ENCODE measurements at places on chromosomes 11 and 22.

DNA sequence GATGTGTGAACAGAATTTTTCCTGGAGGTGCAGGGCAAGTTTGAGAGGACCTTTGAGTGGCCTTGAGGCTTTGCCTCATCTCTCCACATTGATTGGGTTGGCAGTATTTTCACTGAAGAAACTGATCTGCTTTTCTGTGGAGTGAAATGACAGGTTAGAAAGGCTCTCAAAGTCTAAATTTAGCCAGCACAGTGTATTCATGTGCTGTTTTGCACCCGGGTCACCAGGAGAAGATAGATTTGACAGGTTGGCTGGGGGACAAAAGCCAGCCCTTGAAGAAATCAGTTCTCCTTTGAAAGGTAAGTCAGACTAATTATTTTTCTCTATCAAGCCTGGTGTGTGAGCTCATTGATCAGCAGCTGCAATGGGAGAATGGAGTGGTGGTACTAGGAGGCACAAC, 152.9 kb downstream of the DBX1 start:
- peaks cover 16% of the 10 kb centered on the region for H3K27me3 ChIP-seq
- H3K36me3 ChIP-seq, result no peaks in the 10 kb centered on the region

DNA sequence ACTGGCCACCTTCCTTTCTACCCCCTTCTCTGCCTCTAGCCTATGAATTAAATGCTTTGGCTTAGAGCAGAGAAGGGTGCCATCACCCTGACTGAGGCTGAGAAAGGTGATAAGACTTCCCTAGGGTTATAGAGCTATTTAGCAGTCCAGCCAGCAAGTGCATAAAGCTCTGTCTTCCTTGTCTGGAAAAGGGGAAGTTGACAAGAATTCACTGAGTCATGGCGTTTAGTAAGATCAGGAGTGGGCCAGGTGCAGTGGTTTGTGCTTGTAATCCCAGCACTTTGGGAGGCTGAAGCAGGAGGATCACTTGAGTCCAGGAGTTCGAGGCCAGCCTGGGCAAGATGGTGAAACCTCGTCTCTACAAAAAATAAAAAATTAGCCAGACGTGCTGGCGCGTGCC, 63.1 kb downstream of the LHFPL7 start:
- H3K4me1 ChIP-seq, result no peaks in the 10 kb centered on the region
- no peak overlapping the region for H3K4me3 ChIP-seq
- H3K27me3 ChIP-seq, result no peaks in the 10 kb centered on the region
- no peaks in the 10 kb centered on the region for H3K36me3 ChIP-seq
- no peak for DNase-seq

DNA sequence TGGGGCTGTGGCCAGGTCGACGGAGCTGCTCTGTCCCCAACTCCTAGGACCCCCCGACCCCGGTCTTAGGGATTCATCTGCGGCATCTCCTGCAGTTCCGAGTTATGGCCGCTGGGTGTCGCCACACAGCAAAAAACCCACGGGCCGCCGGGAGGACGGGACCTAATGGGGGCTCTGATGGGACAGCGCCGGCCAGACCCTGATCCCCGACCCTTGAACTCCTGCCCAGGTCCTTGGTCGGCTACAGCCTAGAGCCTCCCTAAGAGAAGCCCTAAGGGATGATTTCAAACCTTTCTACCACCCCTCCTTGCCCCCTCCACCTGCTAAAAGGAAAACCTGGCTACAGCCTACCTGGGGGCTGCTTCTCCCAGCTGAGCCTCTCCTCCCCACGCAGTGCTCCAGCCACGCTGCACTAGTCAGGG, 30.8 kb upstream of the LRRC10B start:
- H3K27me3 ChIP-seq, result no peaks in the 10 kb centered on the region
- H3K27ac ChIP-seq, result no peak overlapping the region
- H3K4me1 ChIP-seq, result peaks cover 7% of the 10 kb centered on the region

DNA sequence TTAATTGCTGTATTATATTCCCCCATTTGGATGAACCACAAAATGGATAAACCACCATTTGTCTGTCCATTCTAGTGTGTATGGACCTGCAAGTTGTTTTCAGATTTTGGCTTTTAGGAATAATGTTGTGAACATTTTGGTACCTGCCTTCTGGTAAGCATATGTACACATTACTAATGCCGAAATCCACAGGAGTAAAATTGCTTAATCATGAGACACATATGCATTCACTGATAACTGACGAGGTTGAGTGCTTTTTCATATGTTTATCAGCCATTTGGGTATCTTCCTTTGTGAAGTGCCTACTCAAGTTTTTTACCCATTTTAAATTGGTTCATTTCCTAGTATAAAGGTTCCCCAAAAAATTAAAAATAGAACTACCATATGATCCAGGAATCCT, 34.2 kb downstream of the OSBP2 start:
- H3K36me3 ChIP-seq, result no peaks in the 10 kb centered on the region
- H3K4me1 ChIP-seq, result peaks cover 1% of the 10 kb centered on the region
- peaks cover 3% of the 10 kb centered on the region for H3K27me3 ChIP-seq
- no peak overlapping the region for H3K27ac ChIP-seq

DNA sequence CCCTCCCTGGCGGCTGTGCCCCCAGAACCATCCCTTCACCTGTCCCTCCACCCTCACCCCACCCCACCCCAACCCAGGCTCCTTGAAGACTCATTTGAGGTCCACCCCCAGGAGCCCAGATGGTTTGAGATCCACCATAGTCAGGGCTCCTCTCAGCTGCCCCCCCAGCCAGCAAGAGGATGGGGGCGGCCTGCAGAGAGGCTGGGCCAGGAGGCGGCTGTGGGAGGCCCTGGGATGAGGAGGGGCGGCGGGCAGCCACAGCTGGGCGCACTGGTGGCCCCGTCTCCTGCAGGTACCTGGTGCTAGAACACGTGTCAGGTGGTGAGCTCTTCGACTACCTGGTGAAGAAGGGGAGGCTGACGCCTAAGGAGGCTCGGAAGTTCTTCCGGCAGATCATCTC, 46.1 kb downstream of the MOB2 start:
- DNase-seq, result no peak
- H3K27ac ChIP-seq, result no peak overlapping the region
- no peaks in the 10 kb centered on the region for H3K36me3 ChIP-seq
- no peaks in the 10 kb centered on the region for H3K4me1 ChIP-seq

DNA sequence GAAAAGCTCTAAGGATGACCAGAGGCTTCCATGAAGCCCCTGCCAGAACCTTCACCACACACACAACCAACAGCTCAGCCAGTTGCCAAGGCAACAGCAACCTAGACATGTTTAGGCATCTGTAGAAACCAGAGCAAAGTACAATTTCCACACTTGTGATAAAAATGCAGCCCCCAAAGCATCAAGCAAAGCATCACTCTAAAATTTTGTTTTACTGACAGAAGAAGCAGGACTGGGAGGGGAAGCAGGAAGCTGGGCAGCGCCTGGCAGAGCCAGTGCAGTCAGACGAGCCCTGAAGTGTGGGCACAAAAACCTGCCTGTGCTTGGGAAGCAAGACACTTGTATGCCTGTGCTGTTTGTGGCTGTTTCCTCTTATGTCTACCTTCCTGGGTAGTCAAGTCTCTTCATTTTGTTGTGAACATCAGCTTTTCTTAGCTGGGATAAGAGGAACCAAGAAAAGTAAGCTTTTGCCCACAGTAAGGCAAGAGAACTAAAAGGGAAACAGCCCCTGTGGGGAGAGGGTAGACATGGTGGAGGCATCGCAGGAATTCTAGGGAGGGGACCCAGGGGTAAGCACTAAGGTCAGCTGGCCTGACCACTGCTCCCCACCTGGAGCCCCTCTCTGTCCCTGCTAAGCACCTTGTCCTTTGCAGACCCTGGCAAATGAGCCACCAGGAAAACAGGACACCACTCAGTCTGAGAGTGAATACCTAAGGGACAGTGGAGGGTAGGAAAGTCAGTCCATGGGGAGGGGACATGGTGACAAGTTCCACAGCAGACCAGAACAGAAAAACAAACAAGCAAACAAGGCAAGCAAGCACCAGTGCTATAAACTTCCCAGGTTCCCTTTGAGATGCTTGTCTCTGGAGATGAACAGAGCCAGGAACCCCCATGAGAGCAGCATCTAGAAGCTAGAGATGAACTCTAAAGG, 13.4 kb downstream of the PACSIN2 start:
- H3K27ac ChIP-seq, result peak overlapping the region; percentile 17
- H3K36me3 ChIP-seq, result peaks cover 9% of the 10 kb centered on the region
- H3K4me3 ChIP-seq, result peak overlapping the region; percentile 38
- no peak for DNase-seq

- H3K4me1 ChIP-seq, result no peaks in the 10 kb centered on the region
- H3K36me3 ChIP-seq, result no peaks in the 10 kb centered on the region
- no peak overlapping the region for H3K27ac ChIP-seq
- H3K4me3 ChIP-seq, result no peak overlapping the region
These were observed 188.9 kb upstream of the ZBED5 start for GRCh38 chr11:11046781-11047180.

GRCh38 chr11:119729951-119730613, 1.1 kb upstream of the NECTIN1 start:
- H3K27me3 ChIP-seq, result peaks cover 63% of the 10 kb centered on the region
- H3K4me3 ChIP-seq, result peak overlapping the region; percentile 71
- peaks cover 5% of the 10 kb centered on the region for H3K4me1 ChIP-seq
- H3K36me3 ChIP-seq, result no peaks in the 10 kb centered on the region
- no peak overlapping the region for H3K27ac ChIP-seq
- DNase-seq, result no peak

DNA sequence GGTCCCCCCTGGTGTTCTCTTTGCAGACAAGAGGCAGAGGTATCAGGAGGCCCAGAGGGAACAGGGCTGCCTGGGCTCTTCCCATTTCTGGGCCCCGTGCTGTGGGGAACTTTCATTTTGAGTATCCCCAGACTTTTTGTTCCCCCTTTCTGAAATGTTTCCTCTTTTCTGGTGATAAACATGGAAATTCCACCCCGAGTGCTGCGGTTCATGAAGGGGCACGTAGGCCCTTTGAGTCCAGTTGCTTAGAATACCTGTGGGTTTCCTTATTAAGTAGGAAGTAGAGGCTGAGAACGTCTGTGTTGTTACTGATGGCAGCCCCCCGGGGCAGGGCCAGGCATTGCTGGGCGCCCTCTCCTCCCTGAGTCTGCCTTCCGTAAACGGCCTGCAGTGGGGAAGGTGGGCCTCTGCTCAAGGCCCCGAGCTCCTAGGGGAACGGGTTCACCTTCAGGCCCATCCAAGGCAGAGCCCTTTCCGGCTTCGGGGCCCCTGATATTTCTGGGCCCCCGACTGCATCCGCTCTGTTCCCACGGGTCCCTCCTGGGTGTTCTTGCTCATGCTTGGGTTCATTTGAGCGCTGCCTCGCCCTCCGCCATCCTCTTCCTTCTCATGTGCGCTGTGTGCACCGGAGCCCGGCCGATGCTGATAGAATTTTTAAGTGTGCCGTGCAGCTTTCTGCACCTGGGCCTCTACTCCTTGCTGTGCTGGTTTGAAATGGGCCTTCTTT, 12.0 kb downstream of the TBC1D22A start:
- peaks cover 64% of the 10 kb centered on the region for H3K4me1 ChIP-seq
- peak overlapping the region; percentile 94 for H3K27ac ChIP-seq
- H3K27me3 ChIP-seq, result no peaks in the 10 kb centered on the region
- DNase-seq, result no peak
- peak overlapping the region; percentile 88 for H3K4me3 ChIP-seq
- H3K36me3 ChIP-seq, result peaks cover 15% of the 10 kb centered on the region

GRCh38 chr11:111834432-111835163, 36.8 kb downstream of the ALG9 start:
- H3K36me3 ChIP-seq, result peaks cover 33% of the 10 kb centered on the region
- H3K27ac ChIP-seq, result no peak overlapping the region
- no peaks in the 10 kb centered on the region for H3K27me3 ChIP-seq

DNA sequence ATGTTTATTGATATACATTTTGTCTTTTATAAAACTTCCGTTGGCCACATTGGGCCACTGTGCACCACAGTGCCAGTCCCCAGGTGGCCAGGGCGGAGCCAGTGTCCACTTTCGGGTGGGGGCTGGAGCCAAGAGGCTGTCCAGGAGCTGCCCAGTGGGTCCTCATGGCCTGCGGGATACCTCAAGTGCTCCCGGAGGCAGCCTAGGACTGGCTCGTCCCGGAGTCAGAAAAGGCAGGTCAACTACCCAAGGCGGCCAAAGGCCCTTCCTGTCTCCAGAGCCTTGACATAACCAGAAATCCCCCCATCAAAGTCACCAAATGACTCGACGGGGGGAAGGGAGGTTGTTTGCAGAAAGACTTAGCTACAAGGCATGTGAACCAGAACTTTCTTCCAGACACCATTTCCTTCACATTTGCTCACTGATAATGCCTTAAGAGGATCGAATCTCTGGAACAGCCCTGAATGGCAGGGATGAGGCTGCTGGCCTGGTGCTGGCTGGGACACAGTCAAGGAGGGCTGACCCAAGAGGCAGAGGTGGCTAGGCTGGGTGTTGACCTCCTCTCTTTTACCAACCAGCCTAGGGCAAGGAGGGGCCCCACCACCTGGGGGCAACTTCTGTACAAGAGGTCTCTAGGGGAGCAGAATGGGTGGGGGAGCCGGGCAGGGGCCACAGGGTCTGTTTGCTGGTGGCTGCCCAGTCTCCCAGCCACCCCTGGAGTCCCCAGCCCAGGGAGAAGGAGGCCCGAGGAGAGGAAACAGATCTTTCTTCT, 8.4 kb downstream of the MRGPRF start:
- H3K4me3 ChIP-seq, result no peak overlapping the region
- H3K27me3 ChIP-seq, result peaks cover 8% of the 10 kb centered on the region
- DNase-seq, result peak; percentile 21
- no peaks in the 10 kb centered on the region for H3K36me3 ChIP-seq
- H3K4me1 ChIP-seq, result no peaks in the 10 kb centered on the region

DNA sequence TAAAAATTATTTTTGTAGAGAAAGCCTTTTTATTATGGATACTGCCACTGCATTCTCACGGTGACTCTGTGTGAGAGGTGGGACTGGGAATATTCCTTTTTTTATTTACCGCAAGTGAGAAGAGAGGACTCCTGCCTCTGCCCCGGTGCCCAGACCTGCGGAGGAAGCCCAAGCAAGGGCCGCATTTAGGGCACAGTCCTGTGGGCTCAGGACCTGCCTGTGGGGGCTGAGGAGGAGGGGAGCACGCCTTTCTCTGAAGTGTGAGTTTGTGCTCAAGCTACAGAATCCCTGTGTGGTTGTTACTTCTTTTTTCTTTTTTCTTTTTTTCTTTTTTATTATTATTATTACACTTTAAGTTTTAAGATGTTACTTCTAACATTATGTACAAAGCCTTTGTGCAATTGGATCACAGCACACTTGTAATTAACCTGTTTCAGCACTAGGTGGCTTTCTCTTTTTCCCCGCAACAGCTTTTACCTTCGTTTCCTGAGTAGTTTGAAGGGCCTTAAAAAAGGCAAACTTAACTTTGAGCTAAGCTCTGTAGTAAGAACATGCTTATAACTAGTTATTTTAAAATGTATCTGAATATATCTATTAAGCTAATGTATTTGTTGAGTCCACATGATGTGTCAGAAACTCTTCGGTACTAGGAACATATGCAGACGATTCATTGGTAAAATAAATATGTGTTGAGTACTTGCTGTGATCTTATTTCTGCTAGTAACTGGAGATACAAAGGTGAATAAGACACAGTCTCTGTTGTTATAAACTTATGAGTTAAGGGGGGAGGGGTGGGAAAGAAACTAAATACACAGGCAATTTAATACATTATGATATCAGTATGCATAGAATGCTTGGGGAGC, 18.3 kb downstream of the AMOTL1 start:
- no peak overlapping the region for H3K4me3 ChIP-seq
- H3K4me1 ChIP-seq, result peaks cover 6% of the 10 kb centered on the region
- no peak for DNase-seq
- no peak overlapping the region for H3K27ac ChIP-seq
- H3K36me3 ChIP-seq, result no peaks in the 10 kb centered on the region

All from activated naive CD8-positive, alpha-beta T cell treated with anti-CD3 and anti-CD28 coated beads, Interleukin-2, amount 10 ng/mL, durations not matched to agents 7 days and 5 days (primary cell).